ENCODE measurements at places on chromosomes 1 and 21.

- DNase-seq = peak; percentile 43
These were observed 12.9 kb downstream of the PLEKHM2 start for GRCh38 chr1:15696956-15697521.

GRCh38 chr1:81738875-81739274 lies 61.9 kb upstream of the ADGRL2 start:
- DNase-seq = no peak

- DNase-seq = no peak
These were observed 807.1 kb upstream of the PRMT6 start for GRCh38 chr1:106249365-106249764.

GRCh38 chr1:115740811-115741210 lies 27.7 kb downstream of the CASQ2 start:
- no peak for DNase-seq

GRCh38 chr1:23916209-23917131 lies 3.3 kb upstream of the CNR2 start:
- DNase-seq = peak; percentile 54

DNA sequence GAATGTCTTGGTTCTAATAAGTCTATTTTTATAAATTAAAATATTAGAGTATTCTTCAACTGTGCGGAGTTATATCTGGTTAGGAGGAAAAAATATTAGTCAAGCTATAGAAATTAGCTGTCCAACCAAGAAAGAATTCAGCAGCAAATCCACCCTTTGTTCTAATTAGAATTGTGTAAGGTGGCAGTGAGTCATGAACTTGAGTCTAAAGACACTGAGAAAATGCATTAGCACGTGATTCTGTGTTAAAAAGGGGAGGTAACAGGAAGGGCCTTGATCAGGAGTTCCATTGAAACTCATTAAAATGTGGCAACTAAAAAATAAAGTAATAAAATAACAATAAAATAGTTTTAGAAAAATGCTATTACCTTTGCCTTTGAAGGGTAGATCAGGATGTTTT lies 398.2 kb upstream of the RGS18 start:
- DNase-seq = no peak

DNA sequence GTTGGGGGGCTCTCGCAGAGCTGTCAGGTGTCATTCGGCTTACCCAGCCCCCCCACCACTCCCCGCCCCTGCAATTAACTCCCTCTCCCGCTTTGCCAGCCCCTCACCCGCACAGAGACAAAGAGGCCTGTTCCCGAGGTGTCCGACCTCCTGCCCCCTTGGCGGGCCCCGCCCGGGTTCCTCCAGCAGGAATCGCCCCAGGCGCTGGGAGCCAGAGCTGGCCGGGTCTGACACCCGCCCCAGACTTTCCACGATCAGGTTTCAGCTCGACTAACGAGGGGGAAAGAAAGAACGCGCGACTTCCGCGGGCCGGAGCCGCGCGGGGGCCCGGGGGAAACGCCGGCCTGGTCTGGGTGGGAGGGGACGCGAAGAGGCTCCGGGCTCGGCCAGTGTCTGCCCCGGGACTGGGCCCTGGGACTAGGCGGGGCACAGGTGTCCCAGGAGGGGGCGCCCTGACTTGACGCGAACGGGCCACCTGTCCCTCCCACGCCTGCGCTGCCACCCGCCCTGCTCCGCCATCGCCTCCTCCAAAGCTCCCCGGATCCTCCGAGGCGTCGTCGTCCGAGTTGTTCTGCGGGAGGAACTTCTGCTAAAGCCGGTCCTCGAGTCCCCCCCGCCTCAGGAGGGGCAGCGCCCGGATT lies 36.4 kb upstream of the HHAT start:
- peak; percentile 29 for DNase-seq

GRCh38 chr1:53576866-53577760 lies 117.9 kb downstream of the DMRTB1 start:
- no peak for DNase-seq

GRCh38 chr1:168513656-168514404 lies 30.0 kb downstream of the XCL2 start:
- no peak for DNase-seq

DNA sequence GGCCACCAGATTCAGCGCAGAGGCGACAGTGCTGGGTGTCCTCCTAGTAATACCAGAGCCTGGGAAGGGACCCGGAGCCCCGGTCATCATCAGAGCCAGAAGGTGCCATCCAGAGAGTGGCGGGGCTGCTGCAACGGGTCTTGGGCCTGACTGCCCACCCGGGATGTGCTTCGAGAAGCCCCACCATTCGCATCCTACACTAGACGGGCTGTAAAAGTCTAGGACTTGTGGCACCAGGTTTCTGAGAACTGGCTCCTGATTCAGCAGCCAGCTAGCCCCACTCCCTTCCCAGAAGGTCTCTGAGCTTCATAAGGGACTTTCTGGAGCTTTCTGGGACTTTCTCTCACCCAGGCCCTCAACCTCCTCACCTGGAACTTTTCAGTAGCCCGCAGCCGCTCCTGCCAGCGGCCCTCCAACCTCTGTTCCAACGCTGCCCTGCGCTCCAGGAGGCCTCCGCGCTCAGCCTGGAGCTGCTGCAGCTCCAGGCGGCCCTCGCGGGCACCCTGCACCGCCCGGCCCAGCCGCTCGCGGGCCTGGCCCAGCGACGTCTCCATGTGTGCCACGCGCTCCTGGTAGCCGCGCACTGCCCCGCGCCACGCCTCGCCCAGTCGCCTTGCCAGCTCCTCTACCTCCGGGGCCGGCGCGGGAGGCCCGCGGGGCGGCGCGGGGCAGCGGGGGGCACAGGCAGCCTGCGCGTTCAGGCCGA lies 940 bp downstream of the NES start:
- no peak for DNase-seq

DNA sequence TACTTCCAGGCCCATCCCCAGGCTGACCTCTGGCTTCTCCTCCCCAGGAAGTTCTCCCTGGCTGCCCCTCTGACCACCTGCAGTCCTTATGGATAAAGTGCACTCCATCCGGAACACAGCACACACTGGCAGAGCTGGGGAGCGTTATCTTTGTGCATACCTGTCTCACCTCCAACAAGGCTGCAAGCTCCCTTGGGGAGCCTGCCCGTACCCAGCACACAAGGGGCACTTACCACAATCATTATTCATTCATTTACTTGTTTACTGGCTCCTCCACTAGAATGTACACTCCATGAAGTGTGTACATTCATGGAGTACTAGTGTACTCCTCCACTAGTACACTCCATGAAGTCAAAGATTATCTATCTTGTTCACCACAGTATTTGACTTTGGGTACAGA lies 30.3 kb downstream of the GLIS1 start:
- no peak for DNase-seq

DNA sequence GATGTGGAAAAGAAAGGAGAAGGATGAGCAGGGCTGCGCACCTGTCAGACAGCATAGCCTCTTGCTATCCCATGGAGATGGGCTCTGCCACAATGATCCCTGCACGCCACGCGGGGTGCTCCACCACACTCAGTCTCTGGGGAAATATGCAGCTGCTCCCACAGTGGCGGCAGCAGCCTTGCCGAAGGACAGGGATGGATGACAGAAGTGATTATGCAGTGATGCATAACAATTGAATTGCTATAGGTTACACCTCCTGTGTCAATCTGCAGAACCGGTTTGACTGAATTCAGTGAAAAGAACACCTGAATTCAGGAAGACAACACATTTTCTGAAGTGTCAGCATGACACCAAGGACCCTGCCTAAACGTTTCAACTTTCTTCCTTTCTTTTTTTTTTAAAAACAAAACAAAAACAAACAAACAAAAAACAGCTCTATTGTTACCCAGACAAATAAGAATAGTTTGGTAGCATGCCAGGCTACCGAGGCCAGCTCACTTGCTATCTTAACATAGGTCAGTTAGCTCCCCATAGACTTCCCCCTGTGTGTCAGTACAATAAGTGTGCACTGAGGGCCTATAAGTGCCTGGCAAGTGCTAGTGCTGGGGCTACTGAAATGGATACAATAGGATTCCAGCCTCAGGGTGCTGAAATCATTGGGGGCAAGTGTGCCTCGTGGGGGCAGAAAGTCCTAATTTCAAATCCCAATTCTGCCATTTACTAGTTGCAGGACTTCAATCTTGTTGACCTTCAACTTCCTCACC lies 127.6 kb upstream of the LMO4 start:
- no peak for DNase-seq

- DNase-seq = no peak
These were observed 13.1 kb upstream of the LHX4 start for GRCh38 chr1:180217006-180217405.

- DNase-seq = no peak
These were observed 321.0 kb downstream of the PLPP3 start for GRCh38 chr1:56258371-56258770.

DNA sequence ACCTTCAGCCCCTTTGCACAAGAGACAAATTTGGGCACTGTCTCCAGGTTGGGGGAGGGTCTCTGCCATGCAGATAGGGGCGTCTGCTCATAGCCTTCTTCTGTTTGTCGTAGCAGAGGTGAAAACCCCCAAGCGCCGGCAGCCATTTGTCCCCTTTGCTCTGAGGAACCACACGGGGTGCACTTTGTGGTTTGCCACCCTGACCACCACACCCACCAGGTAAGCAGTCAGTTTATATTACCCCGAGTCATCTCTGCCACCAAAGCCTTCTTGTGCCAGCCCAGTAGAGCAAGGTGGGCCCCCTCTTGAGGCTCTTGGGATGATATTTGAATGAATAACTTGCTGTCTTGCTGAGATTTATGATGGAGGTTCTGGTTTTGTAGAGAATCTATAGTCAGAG lies 111.8 kb downstream of the VPS13D start:
- no peak for DNase-seq

DNA sequence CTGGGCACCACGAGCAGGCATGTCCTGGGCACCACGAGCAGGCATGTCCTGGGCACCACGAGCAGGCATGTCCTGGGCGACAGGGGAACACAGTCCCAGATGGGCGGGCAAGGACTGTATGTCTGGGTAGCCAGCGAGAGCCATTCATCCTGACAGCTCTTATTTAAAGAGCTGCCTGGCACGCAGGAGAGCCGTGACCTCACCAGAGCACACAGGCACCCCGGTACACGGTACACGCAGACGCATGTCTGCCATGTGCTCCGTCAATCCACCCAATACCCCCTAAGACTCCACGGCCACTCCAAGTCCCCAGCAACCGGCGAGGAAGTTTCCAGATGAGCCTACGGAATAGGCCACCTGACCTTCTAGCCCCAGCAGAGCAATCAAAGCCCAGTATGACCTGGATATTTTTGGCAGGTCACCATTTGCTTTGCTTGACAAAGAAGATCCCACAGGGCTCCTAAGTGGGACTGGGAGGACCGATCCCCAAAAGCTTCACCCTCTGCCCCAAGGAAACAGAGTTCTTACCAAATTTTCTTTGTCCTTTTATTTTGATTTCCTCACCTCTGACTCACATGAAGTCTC lies 51.7 kb downstream of the CASZ1 start:
- no peak for DNase-seq

GRCh38 chr1:12615865-12616708 lies 1.9 kb downstream of the DHRS3 start:
- no peak for DNase-seq

DNA sequence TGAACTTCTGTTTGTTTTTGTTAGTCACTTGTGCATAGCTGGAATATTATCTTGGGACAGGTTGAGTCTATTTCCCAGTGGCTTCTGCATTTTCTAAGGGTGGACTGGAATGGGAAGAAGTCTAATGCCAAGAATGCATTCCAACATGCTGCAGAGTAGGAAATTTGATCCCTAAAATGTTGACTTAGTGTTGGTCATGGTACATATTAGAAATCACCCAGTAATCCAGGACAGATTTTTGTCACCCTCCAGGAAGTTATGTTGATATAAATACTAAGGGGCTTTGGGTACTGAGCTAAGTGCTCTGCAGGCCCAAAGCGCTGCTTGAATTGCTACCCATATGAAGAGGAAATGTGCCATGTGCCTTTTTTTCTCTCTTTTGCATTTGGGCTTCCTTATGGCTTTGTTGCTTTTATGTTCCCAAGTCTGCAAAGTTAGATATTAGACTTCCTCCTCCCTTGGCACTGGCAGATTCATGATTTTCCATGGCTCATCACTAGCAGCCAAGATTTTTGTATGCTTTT lies 10.0 kb downstream of the ARID1A start:
- DNase-seq = no peak

GRCh38 chr21:41715649-41716281 lies 51.1 kb downstream of the RIPK4 start:
- DNase-seq = no peak

GRCh38 chr1:151915061-151915686 lies 5.9 kb upstream of the THEM4 start:
- no peak for DNase-seq

Data from activated CD4-positive, alpha-beta memory T cell treated with anti-CD3 and anti-CD28 coated beads, Interleukin-2, amount 10 ng/mL, durations not matched to agents 7 days and 5 days (primary cell).